CD4-positive, alpha-beta T cell treated with Interleukin-1 beta for 1 hour (primary cell): ENCODE measurements at places on chromosomes 16 and 17.

DNA sequence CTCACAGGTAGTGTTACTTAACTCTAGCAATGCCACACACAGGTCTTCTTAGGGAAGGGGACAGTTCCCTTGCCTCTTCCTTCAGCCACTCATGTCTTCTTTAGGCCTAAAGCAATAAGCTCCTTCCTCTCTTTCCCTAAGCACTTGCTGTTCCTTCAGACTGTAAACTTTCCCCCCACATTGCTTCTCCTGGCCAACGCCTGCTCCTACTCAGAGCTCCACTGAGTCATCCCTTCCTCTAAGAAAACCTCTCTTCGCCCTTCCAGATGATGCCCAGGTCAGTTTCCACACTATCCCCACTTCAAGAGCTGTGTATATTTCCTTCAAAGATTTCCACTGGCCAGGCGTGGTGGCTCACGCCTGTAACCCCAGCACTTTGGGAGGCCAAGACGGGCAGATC, 12.5 kb upstream of the EPOP start:
- DNase-seq: no peak

- no peak for DNase-seq
Observed at GRCh38 chr16:22635801-22636200, 125.1 kb downstream of the NPIPB5 start.

DNA sequence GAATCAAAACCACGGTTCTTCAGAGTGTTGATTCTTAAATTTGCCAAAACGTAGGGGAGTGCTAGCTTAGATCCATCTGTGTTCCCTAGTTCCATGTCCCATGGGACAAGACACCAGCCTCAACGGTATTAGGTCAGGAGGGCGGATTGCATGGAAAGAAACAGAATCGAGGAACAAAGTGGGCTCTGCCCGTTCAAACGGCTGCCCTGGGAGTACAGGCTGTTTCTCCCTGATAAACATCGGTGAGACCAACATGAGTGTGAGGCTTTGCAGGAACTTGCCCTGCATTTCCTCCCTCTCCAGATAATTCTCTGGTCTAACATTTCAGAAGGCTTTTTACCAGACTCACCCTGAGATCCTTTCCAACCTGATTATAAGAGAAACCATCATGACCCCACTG, 82.2 kb downstream of the MRM3 start:
- no peak for DNase-seq

DNA sequence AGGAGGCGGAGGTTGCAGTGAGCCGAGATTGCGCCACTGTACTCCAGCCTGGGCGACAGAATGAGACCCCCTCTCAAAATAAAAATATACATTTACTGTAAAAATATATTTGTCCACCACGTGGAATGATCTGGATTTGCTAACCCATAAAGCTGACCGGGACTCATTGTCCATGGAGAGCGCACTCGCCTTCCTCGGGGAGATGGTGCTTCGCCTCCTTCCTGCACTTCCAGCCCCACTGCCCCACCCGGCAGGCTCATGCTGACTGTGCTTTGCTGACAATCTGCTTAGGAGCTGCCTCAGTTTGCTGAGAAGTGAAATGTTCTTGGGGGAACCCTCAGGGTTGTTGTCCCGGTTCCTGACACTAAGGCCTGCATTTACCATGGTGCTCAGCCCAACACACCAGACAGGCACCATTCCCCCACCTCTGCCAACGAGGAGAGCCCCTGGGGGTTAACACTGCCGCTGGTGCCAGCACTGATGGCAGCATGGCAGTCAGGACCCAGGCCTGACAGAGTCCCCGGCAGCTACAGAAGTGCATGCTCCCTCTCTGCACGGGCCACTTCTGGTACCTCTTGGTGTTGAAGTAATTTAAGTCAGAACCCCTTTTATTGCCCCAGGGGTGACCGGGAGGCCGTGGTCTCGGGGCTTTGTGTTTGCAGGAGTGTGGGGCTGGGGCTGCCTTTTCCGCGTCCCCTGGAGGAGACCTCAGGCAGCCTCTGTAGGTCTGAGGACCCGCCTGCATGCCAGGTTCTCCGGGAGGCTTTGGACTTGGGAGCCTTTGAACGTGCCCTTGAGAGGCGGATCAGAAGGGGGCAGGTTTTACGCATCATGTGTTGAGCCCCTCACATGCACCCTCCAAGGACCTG, 2.5 kb downstream of the NUBP2 start:
- no peak for DNase-seq

GRCh38 chr17:82907797-82908542, 68.1 kb upstream of the ZNF750 start:
- no peak for DNase-seq

DNA sequence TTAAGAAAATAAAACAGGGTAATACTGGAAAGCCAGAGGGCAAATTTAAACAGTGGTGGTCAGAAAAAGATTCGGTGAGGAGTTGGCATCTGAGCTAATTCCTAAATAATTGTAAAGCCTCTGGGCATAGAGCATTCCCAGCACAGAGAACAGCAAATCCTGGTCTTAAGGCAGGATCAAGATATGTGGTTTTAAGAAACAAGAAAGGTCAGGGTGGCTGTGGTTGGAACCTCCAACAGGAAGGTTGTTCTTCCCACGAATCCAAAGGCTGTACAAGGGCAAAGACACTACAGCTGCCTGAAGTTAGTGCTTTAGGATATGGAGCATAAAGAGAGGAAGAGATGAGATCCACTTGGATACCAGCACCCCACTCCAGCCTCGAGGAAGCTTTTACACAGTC, 114.6 kb downstream of the ZNF18 start:
- no peak for DNase-seq

- DNase-seq: no peak
Observed at GRCh38 chr17:6457688-6458459, 13.6 kb downstream of the PIMREG start.

- DNase-seq: no peak
Observed at GRCh38 chr17:34156401-34156740, 98.7 kb upstream of the CCL2 start.

DNA sequence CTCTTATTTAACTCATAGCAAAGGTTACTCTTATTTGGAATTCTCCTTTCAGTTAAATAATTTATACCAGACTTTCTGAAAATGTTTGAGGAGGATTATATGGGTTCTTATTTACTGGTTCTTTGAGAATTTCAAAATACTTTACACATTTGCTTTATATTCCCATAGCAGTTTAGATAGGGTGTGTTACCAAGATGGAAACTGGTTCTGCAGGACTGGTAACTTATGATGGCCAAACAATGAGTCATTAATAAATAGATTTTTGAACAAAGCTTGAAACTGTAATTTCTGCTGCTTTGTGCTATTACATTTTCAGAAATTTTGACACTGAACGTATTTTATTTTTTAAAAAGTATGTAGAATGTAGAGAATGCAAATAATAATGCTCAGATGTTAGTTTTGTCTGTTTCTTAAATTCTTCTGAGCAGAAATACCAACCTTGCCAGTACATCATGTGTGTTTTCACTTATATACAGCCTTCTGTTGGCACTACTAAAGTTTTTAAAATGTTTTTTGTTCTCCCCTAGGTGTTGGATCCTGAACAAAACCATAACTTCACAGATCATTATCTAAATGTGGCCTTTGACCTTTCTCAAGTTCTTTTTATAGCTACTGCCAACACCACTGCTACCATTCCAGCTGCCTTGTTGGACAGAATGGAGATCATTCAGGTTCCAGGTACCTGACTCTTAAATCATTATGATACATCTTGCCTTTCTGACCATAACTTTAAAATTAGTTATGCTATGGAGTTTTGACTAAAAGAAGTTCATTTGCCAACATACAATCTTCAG, 48.3 kb upstream of the ABCC11 start:
- no peak for DNase-seq

- peak; percentile 32 for DNase-seq
Observed at GRCh38 chr17:47847341-47848197, 3.4 kb downstream of the SP6 start.

- DNase-seq: no peak
Observed at GRCh38 chr17:81998212-81998611, 20.8 kb downstream of the ASPSCR1 start.

DNA sequence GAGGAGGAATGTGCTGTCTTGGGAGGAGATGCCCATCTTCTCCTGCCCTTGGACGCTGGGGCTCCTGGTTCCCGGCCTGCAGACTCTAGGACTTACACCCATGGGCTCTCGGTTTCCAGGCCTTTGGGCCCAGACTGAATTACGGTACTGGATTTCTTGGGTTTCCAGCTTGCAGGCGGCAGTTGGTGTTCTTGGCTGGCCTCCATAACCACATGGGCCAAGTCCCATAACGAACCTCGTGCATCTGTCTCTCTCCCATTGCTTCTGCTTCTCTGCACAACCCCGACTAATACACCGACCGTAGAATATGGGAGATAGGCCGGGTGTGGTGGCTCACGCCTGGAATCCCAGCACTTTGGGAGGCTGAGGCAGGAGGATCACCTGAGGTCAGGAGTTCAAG, 162.6 kb downstream of the SDK2 start:
- DNase-seq: no peak

DNA sequence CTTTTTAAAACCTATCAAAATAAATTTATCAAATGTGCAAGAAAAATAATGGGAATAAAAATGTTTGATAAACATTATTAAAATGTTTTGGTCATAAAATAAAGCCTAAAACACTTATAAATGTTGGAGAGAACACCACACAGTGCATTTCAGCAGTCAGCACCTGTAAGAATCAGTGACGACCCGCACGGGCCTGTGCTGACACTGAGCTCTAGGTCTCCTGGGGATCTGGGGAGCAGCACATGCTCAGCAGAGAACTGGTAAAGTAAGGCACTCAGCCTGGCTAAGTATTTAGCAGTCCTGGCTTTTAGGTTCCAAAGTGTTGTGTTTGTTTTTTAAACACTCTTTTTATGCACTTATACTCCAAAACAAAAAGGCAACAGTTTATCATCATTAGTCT, 46.9 kb downstream of the HELZ start:
- no peak for DNase-seq

GRCh38 chr17:39631403-39631802, 4.7 kb downstream of the PPP1R1B start:
- DNase-seq: no peak

DNA sequence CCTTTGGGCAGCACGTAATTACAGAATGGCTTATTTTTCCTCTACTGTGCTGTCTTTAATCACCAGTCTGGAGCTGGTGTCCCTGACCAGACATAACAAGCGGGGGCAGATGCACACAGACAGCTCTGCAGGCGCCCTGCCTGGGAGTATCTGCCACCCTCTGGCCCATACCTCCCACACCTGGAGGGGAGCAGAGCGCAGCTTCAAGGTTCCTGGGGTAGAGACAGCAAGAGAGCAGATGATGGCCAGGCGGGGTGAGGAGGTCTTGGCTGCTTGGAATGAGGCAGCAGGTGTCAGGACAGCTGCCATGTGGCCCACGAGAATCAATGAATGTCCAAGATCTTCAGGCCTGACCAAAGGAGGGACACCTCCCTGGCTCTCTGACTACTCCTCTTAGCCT, 23.8 kb downstream of the TMEM94 start:
- no peak for DNase-seq

DNA sequence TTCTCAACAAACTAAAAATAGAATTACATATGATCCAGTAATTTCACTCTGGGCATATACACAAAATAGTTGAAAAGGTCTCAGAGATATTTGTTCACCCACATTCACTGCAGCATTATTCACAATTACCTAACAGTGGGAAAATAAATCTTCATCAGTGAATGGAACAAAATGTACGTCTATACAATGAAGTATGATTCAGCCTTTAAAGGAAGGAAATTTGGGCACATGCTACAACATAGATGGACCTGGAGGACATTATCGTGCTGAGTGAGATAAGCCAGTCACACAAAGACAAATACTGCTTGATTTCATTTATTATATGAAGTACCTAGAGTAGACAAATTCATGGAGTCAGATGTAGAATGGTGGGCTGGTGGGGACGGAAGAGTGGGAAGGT, 47.0 kb downstream of the MFSD11 start:
- no peak for DNase-seq

- no peak for DNase-seq
Observed at GRCh38 chr17:82463391-82463790, 4.8 kb downstream of the NARF start.

- DNase-seq: no peak
Observed at GRCh38 chr17:34613064-34614019, 34.0 kb downstream of the TMEM132E start.

DNA sequence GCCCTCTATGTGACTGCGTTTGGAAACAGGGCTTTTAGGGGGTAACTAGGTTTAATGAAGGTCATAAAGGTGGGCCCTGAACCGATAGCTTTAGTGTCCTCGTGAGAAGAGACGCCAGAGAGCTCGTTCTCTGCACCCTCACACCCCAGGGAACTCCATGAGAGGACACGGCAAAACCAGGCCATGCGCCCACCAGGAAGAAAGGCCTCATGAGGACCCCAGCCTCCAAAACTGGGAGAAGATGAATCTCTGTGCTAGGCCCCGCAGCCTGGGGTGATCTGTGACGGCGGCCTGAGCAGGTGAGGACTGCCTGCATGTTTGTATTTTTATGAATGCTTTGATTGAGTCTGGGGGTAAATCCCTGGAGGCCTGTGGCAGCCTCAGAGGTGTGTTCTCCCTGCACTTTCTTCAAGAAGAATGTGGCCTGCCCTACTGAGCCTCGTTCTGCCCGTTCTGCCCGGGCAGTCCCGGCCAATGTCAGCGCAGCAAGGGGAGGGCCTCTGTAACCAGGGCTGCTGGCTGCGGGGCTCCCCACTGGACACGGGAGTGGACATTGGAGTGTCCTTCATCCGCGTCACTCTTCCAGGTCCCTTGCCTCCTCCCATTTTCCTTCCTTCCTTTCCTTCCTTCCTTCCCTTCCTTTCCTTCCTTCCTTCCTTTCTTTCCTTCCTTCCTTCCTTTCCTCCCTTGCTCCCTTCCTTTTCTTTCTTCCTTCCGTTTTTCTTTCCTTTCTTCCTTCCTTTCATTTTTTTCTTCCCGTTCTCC, 6.8 kb upstream of the RNF213 start:
- DNase-seq: no peak

- no peak for DNase-seq
Observed at GRCh38 chr17:6681671-6682070, 30.1 kb downstream of the C17orf100 start.

DNA sequence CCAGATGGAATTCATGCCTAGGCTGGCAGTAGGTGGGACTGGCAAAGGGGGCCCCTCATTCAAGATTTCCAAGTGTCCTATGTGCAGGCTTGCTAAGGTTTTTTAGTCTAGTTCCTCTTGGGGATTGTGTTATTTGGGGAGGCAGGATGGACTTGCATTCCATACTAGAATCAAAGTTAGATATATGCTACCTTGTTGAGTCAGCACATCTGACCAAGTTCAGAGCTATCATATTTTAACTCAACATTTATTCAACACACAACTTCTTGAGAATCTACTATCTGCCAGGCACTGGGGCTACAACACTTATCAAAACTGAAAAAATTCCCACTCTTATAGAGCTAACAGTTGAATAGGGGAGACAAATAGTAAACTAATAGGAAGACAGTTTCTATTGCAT, 6.7 kb downstream of the GP2 start:
- no peak for DNase-seq

- DNase-seq: no peak
Observed at GRCh38 chr16:58266336-58266735, 28.5 kb downstream of the PRSS54 start.
